ENCODE measurements at places on chromosomes 2 and 18.

GRCh38 chr2:15653806-15654726, 62.4 kb downstream of the DDX1 start:
- DNase-seq, result no peak

DNA sequence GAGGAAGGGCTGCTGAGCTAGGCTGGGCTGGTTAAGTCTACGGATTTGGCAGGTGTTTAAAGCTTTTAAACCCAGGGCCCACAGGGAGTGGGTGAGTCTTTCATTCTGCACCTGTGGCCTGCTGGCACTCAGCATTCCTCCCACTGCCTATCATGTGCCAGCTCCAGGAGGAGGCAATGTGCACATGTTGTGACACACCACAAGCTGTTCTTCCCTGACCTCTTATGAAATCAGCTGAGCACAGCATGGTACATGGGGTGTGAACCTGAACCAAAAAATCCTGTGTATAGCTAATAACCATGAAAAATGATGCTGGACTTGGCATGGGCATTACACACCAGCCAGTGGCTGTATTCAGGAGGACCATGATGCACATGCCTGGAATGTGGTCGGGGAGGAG, 297.9 kb upstream of the MMADHC start:
- no peak for DNase-seq

DNA sequence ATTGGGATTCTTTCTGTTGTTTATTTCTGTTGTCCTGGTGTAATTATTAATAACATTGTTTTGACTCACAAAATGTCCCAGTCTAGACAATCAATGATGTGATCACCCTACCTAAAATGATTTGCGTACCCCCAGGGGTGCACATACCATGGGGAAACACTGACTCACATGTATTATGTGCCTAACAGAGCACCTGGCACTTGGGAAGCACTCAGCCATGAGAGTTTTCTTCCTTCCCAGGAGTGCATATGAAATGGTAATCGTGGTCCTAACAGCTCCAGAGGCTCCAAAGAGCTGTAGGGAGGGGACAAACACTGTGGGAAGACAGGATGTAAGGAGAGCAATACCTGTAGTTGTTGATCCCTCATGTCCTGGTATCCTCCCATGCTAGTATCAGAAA, 187.8 kb upstream of the ERBB4 start:
- no peak for DNase-seq

DNA sequence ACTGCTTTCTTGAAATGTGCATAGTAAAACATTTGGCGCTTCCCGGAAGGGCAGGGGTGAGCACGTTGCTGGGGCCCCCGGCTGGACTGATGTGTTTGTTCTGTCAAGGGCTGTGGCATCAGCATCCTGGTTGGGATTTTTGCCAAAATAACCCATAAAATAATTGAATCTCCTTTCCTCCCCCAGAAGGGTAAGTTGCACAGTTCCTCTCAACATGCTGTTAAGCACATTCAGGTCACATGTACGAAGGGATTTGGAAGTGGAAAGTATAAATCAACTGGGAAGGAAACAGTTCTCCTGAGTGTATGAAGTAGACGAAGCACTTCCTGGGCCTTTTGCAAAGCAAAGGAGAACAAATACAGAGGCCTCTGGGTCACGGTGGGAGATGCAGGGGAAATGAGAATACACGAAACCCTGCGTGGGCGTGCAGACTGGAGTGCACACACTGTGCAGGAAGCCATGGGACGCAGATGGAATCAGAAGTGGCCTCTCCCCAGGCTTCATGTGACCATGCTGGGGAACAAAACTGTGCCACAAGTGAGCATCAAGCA, 183.9 kb downstream of the LPIN1 start:
- no peak for DNase-seq

- DNase-seq, result no peak
These were observed 65.5 kb downstream of the ACAA2 start for GRCh38 chr18:49747876-49748275.

- DNase-seq, result no peak
These were observed 3.0 kb downstream of the RFTN2 start for GRCh38 chr2:197672371-197672893.

- DNase-seq, result no peak
These were observed at the start of gene EMX1 for GRCh38 chr2:72917138-72917876. TSS of gene EMX1 (plus strand) at chr2:72917519. CDS start at chr2:72917853, 334 bp downstream.

DNA sequence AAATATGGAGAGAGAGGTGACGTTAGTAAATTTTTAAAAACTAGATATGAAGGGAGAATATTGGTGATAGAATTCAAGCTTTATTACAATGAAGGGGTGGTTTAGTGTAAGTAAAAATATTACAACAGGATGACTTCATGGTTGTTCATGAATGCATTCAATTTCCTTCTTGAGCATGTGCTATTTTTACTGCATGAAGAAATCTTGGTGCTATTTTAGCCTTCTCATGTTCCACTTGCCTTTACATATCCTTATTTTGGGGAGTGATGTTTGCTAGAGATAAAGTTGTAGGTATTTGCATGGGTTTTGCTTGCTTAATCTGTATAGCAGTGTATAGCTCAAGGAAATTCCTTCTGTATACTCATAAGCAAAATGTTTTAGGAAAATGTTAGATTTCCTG, 195.0 kb upstream of the MMADHC start:
- DNase-seq, result no peak

- DNase-seq, result no peak
These were observed 134.3 kb downstream of the THADA start for GRCh38 chr2:43461453-43462073.

DNA sequence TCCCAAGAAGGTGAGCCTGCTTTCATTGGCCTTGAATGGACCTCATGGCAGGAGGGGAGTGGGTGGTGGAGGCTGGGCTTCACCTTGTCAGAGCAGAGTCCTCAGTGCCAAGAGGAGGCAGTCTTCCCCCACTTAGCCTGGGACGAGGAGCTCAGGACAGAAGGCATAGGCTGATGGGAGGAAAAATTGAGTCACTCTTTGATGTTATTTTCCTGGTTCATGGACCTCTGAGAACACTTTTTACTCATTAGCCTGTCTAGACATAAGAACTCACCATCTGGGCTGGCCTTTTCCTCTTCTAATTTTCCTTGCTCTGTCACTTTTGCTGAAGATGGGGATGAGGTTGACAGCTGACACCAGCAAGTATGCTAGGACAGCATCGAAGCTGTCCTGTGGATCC, 225.7 kb upstream of the TNP1 start:
- DNase-seq, result no peak

- no peak for DNase-seq
These were observed 28.0 kb downstream of the HPCAL1 start for GRCh38 chr2:10330700-10331026.

DNA sequence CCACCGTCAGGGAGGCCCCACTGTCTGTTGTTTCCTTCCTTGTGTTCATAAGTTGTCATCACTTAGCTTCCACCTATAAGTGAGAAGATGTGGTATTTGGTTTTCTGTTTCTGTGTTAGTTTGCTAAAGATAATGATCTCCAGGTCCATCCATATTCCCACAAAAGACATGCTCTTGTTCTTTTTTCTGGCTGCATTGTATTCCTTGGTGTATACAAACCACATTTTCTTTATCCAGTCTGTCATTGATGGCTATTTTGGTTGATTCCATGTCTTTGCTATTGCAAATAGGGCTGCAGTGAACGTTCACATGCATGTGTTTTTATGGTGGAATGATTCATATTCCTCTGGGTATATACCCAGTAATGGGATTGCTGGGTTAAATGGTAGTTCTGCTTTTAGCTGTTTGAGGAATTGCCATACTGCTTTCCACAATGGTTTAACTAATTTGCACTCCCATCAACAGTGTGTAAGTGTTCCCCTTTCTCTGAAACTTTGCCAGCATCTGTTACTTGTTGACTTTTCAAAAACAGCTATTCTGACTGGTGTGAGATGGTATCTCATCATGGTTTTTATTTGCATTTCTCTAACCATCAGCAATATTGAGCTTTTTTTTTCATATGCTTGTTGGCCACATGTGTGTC, 156.6 kb upstream of the NOSTRIN start:
- no peak for DNase-seq

DNA sequence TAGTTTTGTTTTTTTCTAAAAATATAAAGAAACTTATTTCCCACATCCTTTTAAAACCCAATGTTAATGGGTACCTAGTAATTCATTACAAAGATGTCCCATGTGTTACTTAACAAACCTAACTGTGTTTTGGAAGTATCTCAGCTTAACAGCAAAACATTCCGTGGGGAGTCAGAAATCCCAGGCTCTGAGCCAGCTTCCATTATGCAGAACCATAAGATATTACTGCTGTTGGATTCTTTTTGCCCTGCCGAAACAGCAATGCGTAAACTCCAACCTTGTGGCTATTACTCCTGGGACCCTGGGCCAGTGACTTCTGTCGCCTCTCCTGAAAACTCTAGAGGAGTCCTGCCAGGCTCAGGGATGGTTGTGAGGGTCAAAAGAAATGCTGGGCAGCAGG, 174.1 kb downstream of the UXS1 start:
- DNase-seq, result no peak

DNA sequence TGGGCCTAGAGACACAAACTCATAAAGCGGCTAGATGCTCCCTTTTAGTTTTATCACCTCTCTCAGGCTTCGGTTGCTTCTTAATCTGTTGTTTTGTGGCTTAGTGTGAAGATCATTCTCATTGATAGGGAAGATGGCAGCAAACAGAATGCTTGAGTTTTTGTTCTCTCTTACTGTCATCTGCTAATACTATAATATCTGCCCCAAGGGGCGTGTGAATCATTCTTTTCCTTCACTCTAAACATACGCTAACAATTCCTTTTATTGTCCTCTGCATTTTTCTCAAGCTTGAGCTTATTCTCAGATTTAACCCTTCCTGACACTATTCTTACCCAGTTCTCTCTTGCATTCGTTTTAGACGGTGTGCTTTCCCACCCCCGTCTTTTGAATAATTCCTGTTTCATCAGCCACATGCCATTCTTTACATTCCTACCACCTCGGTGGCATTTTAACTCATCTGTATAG, 323.9 kb upstream of the NRP2 start:
- no peak for DNase-seq

GRCh38 chr2:128755695-128756364, 437.2 kb upstream of the HS6ST1 start:
- DNase-seq, result no peak

DNA sequence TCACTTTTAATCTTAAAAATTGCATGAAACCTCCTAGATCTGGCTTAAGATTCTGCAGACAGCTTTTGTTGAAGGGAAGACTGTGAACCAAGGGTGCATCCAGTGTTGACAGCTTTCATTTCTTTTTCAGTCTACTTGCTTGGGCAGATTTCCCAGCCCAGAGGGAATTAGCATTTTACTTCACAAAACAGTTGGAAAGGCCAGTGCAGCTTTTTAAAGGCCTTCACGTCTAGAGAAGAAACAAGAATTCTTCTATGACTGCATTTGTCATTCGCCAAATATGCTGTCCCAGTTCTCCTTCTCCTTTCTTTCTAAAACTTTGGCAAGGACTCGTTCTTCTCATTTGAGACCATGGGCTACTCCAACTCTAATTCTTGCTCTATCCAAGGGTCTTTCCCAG, 17.4 kb downstream of the NTSR2 start:
- no peak for DNase-seq

DNA sequence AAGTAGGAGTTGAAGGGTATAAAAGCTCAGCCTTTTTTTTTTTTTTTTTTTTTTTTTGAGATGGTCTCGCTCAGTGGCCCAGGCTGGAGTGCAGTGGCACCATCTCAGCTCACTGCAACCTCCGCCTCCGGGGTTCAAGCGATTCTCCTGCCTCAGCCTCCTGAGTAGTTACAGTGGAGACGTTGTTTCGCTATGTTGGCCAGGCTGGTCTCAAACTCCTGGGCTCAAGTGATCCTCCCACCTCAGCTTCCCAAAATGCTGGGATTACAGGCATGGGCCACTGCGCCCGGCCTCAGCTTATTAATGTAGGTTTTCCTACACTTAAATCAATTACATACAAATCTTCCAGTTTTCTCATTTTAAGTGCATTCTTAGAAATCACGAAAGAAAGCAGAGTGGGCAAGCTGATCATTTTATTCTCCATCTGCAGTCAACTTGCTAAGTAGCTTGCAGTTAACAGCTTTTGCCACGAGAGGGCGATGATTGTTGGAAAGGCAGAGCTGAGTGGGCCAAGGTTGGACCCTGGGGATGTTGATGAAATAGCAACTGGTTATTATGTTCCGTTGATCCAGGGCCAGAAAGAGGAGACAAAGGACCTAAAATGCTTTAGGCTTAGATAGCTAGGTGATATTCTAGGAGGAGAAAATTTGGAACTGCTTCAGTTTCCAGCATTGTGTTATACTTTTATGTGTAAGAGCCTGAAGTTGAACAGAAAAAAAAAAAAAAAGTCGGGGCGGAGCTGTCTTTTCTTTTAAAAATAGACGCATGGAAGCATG, 234.4 kb upstream of the EPAS1 start:
- DNase-seq, result no peak

GRCh38 chr18:27793013-27793785, 383.7 kb downstream of the CDH2 start:
- no peak for DNase-seq

DNA sequence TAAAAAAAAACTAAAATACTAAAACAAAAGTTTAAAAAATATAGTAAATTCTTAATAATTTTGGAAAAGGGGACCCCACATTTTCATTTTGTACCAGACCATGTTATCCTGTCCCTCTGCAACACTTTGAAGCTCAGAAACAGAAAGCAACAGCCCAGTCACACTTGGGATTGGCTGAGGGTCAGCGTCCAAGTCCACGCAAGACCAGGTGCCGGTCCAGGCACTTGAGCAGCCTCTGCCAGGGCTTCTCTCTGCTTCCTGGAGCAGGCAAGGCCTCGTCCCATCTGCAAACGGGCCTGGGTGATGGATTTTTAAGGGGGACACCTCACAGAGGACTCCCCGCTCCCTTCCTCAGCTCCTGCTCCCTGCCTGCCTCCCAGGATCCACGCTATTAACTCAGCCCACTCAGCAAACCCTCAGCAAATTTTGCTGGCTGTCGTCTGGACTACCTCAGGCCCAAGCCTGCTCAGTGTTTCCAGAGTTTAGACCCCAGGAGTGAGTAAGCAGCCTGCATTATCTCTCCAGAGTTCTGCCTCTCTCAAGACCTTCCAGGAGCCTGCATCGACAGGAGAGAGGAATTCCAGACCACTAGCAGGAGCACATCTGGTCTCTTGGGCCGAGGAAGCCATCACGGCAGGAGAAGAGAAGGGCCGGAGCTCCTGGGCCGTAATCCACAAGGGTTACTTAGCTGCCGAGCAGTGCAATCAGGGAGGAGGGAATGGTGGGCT, 88.7 kb upstream of the STPG4 start:
- DNase-seq, result no peak

- DNase-seq, result no peak
These were observed 69.9 kb downstream of the PLB1 start for GRCh38 chr2:28565720-28566295.

DNA sequence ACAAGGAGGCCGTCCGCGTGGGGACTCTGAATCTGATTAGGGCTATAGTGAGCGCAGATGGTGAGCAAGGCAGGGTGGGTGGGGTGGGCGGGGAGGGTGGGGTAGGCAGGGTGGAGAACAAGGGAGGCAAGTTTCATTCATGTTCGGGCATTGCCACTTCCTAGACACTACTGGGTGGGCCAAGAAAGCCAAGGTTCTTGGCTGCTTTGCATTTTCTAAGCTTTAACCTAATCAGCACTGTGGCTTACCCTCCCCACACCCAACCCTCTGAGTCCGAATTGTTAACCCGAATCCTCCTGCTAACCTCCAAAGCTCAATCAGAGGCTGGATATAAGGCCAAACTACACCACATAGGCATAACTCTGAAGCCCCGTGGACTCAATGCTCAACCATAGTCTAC, 18.1 kb downstream of the MROH2A start:
- no peak for DNase-seq
